ENCODE measurements at places on chromosomes 12 and 14. TPM values are rescaled to one million over a fixed set of nuclear protein-coding genes. Genes with fewer than 3 reads are reported as not detected.
A peak's percentile ranks its signal among the peaks of the same experiment; 100 is the strongest.

The TCTN2 gene
- 23.6 TPM for total RNA-seq

The RNASE1 gene
- total RNA-seq: not detected

The CSRP2 gene
- 13.4 TPM for total RNA-seq

The DAO gene
- total RNA-seq: not detected

The GPR84 gene
- not detected for total RNA-seq

The CLMN gene
- total RNA-seq: 1.1 TPM

The CACNA1C gene
- 19.2 TPM for total RNA-seq

The CCNK gene
- total RNA-seq: 28.6 TPM

The KRT78 gene
- not detected for total RNA-seq

The NXPH4 gene
- 0.88 TPM for total RNA-seq

The KIF5A gene
- 0.29 TPM for total RNA-seq

The ADSS1 gene
- total RNA-seq: 4.3 TPM

DNA sequence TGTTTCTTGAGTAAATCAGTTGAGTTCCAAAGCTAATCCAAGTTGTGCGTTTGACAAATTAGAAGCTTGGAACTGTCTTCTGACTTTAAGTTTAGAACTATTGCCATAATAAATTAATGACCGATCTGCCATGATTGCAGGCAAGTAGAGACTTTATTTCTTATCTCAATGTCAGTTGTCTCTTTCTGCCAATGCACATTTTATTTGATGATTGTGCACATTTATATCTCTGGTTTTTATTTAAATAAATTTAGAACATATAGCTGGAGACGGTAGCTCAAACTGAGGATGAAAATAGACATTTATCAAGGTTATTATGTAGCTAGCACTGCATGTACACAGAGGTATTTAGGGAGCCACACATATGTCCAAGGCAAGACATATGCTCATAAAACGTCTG lies 34.1 kb downstream of the SLCO1B1 start:
- no peak overlapping the region for H3K4me3 ChIP-seq
- H3K27ac ChIP-seq: no peak overlapping the region
- no peaks in the 10 kb centered on the region for H3K27me3 ChIP-seq

DNA sequence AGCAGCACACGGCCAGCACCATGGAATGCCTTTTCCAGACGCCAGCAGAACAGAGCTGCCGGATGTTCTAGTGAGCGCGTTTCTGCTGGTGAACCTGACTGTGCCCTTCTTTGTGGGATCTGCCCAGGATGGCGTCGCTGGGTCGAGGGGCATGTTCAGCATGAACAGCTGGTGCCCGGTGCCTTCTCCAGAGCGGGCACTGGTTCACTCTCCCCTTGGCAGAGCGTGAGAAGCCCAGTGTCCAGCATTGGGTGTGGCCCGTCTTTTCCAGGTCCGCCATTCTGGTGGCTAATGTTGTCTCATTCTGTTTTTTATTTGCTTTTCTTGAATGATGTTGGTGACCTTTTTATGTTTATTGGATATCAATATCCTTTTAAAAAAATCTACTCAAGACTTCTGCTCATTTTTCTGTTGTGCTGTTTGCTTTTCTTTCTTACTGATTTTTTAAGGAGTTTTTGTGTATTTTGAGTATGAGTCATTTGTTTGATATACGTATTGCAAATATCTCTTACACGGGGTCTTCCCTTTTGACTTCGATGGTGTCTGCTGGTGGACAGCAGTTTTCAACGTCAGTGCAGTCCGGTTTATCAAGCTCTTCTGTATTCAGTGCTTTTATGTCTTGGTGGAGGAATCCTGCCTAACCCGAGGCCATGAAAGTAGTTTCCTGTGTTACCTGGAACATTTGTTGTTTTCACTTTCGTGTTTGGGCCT lies 74.3 kb downstream of the ADGRD1 start:
- H3K4me3 ChIP-seq: no peak overlapping the region
- H3K36me3 ChIP-seq: no peaks in the 10 kb centered on the region
- H3K4me1 ChIP-seq: no peaks in the 10 kb centered on the region
- H3K27ac ChIP-seq: no peak overlapping the region

DNA sequence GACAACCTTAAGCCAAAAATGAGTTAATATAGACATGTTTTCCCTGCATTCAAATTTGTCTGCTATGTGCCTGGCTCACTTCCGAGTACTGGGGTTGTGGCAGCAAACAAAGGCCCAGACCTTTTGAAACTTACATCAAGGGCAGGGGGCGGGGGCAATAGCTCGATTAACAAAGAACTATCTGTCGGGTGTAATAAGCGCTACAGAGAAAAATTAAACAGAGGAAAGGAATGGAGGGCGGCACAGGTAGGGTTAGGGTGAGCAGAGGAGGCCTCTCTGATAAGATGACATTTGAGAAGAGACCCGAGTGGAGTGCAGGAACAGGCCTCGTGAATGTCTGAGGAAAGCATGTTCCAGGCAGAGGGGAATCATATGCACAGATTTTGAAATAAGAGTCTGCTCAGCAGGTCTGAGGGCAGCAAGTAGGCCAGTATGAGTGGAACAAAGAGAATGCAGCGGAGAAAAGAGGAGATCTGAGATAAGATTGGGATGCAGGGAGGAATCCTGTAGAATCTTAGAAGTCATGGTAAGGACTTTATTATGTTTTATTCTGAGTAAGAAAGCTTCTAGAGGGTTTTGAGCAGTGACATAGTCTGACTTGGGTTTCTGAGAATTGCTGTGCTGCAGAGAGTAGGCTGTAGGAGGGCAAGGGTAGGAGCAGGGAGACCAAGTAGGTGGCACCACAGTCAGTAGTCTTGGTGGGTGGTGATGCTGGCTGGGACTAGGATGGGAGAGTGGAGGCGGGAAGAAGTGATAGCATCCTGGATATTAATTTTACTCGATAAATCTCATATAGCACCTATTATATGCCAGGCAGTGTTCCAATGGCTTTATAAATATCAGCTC lies 52.6 kb downstream of the BICDL1 start:
- H3K4me1 ChIP-seq: no peaks in the 10 kb centered on the region
- no peak overlapping the region for H3K27ac ChIP-seq
- no peak overlapping the region for H3K4me3 ChIP-seq
- no peak for DNase-seq
- H3K27me3 ChIP-seq: peaks cover 14% of the 10 kb centered on the region
- H3K36me3 ChIP-seq: no peaks in the 10 kb centered on the region

DNA sequence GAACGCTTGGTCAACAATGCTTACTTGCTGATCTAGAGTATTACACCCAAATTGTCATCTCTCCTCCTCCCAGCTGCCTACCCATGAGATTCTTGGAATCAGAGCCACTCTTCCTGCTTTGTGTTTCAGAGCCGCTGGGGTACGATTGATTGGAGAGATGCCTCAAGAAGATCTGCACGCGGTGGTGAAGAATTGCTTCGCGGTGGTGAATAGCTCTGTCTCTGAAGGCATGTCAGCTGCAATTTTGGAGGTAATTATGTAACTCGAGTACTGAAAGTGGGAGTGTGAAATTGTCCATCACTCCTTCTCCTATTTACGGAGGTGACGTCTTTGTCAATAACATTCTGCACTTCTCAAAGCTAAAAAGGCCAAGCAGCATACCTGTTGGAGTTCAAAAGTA lies 93.9 kb downstream of the GLT1D1 start:
- H3K27ac ChIP-seq: no peak overlapping the region
- no peak overlapping the region for H3K4me3 ChIP-seq

- no peak overlapping the region for H3K4me3 ChIP-seq
- no peak for DNase-seq
Measured at GRCh38 chr12:50415899-50416479, 15.3 kb downstream of the LARP4 start.

GRCh38 chr12:48216785-48217184 lies 13.7 kb upstream of the OR10AD1 start:
- no peak for DNase-seq
- H3K36me3 ChIP-seq: no peaks in the 10 kb centered on the region
- peaks cover 6% of the 10 kb centered on the region for H3K27me3 ChIP-seq
- no peak overlapping the region for H3K27ac ChIP-seq
- H3K4me1 ChIP-seq: no peaks in the 10 kb centered on the region

GRCh38 chr12:43662736-43663135 lies 95.9 kb downstream of the PUS7L start:
- H3K27ac ChIP-seq: no peak overlapping the region
- no peaks in the 10 kb centered on the region for H3K4me1 ChIP-seq
- H3K36me3 ChIP-seq: no peaks in the 10 kb centered on the region
- DNase-seq: no peak
- H3K4me3 ChIP-seq: no peak overlapping the region
- peaks cover 2% of the 10 kb centered on the region for H3K27me3 ChIP-seq

DNA sequence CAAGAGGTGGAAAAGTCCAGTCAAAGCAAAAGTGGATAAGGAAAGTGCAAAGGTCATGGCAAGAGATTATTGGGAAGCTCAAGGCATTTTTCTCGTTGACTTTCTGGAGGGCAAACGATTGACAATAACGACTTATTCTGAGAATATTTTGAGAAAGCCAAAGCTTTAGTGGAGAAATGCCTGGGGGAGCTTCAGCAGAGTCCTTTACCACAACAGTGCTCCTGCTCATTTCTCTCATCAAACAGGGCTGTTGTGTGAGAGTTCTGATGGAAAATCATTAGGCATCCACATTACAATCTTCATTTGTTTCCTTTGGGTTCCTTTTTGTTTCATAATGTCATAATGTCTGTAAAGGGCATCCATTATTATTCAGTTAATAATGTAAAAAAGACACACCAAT lies 26.9 kb downstream of the PRB3 start:
- no peaks in the 10 kb centered on the region for H3K36me3 ChIP-seq
- no peak for DNase-seq
- H3K27ac ChIP-seq: no peak overlapping the region

DNA sequence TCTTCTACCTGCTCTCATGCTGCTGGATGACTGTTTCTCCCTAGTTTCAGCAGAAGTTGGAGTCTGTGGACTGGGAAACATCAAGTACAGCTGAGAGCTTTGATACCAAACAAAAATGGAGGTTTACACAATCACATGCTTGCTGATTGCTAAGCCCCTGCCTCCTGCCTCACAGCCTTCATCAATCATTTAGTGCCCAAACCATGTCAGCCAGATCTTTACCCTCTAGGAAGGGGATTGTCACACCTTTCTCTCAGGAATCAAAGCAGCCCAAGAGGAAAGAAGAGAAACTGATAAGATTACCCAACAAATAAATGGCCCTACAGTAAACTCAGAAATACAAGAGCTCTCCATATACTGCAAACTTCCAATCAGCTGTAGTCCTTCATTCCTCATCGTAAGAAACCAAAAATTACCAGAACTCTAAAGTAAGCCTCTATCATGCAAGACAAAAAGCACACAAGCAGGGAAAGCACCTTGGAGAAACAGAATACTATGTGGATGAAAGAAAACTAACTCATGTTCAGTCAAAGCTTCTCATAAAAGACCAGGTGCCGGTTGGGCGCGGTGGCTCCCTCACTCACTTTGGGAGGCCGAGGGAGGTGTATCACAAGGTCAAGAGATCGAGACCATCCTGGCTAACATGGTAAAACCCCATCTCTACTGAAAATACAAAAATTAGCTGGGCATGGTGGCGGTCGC lies 63.6 kb upstream of the RESF1 start:
- H3K27ac ChIP-seq: no peak overlapping the region
- no peak overlapping the region for H3K4me3 ChIP-seq
- H3K4me1 ChIP-seq: no peaks in the 10 kb centered on the region
- H3K36me3 ChIP-seq: no peaks in the 10 kb centered on the region

- H3K4me3 ChIP-seq: no peak overlapping the region
- DNase-seq: no peak
- no peaks in the 10 kb centered on the region for H3K36me3 ChIP-seq
- peaks cover 4% of the 10 kb centered on the region for H3K4me1 ChIP-seq
Measured at GRCh38 chr12:15848606-15849005, 33.6 kb upstream of the STRAP start.

DNA sequence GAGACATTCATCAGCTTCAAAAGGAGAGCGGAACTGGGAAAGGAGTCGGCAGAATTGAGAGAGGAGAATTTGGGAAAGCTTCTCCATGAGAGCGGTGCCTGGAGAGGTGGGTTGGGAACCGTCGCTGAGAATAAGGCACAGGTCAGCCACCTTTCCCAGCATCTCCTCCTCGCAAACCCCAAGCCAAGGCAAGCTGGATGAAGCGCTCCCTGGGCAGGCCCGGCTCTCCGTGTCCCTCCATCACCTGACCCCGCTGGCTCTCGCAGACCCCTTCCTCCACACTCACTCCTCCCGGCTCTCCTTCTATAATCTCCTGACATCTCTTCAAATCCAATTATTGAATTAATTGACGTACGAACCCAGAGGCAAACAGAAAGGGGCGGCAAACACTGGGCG lies 18.9 kb upstream of the ATP5MC2 start:
- DNase-seq: peak; percentile 44
- no peak overlapping the region for H3K4me3 ChIP-seq
- no peak overlapping the region for H3K27ac ChIP-seq
- H3K36me3 ChIP-seq: no peaks in the 10 kb centered on the region
- H3K4me1 ChIP-seq: peaks cover 10% of the 10 kb centered on the region

GRCh38 chr14:31286456-31287293 lies 79.1 kb upstream of the HECTD1 start:
- no peak for DNase-seq
- no peak overlapping the region for H3K27ac ChIP-seq
- no peaks in the 10 kb centered on the region for H3K27me3 ChIP-seq
- H3K4me3 ChIP-seq: no peak overlapping the region
- H3K4me1 ChIP-seq: peaks cover 3% of the 10 kb centered on the region

DNA sequence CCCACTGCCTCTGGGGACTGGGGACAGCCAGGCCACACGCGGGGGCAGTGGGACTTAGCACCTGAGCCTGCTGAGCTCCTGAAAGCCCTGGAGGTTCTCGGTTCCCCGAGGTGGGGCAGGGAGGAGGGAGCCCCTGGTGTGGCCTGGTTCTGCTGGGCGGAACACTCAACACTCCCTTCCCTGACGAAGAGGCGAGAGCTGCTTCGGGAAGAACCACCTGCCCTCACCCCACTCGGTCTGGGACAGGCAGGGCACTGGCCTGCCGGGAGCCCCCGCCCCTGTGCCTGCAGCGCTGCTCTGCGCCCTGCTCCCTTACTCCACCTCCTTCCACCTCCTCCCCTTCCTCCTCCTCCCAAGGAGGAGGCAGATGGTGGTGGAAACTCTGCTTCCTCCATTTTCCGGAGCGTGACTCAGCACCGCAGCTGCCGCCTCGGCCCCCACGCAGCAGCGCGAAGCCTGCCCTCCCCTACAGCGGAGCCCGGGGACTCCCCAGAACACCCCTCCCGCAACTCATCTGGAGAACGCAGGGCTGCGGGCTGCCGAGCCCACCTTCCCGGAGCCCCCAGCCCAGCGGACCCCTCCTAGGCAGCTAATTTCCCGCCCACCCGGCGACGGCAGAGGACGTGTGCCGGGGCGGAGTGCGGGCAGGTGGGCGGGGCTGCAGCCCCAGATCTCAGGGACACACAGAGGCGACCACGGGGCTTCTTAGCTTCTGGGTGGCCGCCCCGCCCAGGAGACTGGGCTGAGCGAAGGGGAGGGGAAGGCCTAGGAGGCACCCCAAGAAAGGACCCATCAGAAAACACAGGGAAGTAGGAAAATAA lies 11.7 kb upstream of the INF2 start:
- H3K27me3 ChIP-seq: no peaks in the 10 kb centered on the region

DNA sequence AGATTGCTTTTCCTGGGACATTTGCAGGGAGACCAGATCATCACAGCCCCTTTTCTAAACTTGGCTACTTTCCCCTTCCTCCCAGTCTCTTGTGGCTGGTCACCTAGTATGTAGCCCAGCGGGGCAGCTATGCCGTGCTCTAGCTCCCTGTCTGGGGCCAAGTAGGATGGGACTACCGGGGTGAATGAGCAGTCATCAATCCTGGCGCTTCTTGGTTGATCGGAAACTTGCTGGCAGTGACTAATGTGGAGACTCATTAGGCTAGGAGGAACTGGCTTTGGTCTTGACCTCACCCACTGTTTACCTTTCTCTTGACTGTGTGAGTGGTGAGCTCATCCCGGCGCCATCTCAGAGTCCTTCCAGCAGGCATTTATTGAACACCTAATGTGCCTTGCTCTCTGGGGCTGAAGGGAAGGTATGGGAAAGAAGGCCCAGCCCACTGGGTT lies 15.9 kb downstream of the PLEKHG3 start:
- H3K27me3 ChIP-seq: no peaks in the 10 kb centered on the region
- peak overlapping the region; percentile 81 for H3K27ac ChIP-seq
- no peaks in the 10 kb centered on the region for H3K36me3 ChIP-seq
